ENCODE measurements at places on chromosomes 1 and 21.

- DNase-seq: peak; percentile 74
These were observed 17.7 kb upstream of the SNX27 start for GRCh38 chr1:151594143-151594625.

- no peak for DNase-seq
These were observed 14.3 kb downstream of the NHLH2 start for GRCh38 chr1:115826628-115827027.

DNA sequence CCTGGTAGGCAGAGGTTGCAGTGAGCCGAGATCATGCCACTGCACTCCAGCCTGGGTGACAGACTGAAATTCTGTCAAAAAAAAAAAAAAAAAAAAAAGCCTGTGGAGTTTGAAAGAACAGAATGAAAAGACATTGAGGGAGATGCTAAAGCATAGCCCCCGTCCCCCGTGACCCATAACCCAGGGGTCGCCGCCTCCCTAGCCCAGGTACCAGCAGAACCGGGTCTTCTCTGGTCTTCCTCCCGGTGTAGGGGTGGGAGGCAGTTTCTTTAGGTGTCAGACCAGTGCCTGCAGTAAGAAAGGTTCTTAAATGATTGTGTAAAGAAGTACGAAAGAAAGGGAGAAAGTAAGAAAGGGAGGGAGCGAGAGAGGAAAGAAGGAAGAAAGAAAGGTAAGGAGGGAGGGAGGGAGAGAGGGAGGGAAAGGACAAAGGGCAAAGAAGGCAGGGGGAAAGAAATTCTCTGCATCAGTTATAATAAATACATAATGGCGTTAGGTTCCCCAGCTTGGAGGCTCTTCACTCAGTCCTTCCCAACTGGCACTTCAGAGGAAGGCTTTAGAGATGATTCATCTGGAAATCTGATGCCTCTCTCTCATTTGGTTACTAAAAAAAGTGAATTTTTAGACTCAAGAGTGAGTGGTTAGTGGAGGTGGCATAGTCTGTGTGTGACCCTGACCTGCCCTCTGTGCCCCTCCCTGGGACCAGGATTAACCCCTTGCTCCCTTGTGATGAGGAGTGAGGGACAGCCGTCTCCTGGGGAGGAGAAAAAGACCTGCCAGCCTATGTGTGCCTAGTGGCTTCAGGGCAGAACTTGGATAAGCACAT, 1.1 kb downstream of the IL24 start:
- no peak for DNase-seq

- DNase-seq: no peak
These were observed 156.6 kb upstream of the RAB4A start for GRCh38 chr1:229114315-229114714.

- no peak for DNase-seq
These were observed 16.0 kb upstream of the GCLM start for GRCh38 chr1:93925206-93925605.

DNA sequence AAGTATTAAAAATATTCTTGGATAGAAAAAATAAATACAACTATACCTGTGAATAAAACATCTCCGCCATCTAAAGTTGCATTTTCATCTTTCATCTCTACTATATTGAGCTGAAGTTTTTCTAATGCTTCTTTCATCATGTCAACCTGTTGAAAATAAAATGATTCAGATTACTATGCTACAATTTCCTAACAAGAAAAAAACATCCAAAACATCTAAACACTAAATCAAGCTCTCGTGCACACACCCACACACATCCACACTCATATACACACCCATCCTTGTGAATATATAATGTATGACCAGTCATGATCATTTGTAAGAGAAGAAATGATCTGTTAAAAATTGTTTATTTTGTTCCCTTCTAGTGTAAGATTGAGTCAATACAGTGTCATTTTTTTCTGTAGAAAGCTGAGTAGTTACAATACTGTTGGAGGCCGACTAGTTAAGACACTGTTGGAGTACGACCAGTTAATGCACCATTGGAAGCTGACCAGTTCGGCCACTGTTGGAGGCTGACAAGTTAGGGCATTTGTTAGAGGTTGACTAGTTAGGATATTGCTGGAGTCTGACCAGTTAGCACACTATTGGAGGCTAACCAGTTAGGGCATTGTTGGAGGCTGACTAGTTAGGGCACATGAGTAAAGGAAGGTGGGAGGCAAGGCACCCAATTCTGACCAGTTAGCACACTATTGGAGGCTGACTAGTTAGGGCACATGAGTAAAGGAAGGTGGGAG, 82.4 kb upstream of the BCL10 start:
- DNase-seq: no peak

DNA sequence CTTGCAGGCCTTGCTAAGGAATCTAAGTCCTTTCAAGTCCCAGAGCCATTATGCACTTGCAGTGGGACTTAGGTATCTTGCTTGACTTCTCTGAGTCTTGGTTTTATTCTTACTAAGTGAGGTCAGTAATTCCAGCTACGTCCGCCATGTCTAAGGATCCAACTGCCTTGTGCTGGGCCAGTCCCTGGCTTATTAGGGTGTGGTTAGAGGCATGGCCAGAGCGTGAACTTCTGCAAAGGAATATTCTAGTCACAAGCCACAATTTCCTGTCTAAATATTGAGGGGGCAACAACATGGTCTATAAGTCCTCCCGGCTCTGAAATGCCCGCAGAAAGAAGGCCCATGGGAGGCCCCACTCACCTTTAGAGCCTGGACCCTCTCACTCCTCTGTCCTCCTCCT, 82.9 kb downstream of the TMEM53 start:
- DNase-seq: no peak

- no peak for DNase-seq
These were observed 44.0 kb downstream of the FLVCR1 start for GRCh38 chr1:212902054-212902453.

GRCh38 chr1:205879974-205880373, 30.0 kb upstream of the PM20D1 start:
- DNase-seq: no peak

DNA sequence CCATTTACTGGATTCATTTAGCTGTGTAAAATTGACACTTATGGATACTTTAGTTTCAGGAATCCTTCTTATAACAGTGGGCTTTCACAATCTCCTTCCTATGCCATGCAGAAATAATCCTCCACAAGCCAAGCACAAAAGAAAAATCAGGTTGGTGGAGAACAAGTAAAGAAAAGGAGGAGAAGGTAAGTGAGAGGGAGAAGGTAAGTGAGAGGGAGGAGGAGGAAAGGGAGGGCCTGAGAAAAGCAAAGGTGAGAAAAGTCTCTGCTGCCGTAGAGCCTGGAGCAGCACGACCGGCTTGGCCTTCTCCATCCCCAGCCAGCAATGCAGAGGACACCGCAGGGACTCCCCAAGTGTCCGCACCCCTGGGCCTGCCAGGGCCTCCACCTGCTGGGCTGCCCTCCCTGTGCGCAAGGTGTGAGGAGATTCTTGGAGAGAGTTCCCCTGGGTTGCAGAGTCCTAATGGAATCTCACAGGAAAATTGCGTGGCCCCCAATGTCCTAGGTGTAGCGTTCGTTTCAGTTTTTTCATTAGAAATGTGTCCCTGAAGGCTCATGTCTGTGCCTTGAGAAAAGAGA, 39.0 kb downstream of the PRMT2 start:
- DNase-seq: no peak

DNA sequence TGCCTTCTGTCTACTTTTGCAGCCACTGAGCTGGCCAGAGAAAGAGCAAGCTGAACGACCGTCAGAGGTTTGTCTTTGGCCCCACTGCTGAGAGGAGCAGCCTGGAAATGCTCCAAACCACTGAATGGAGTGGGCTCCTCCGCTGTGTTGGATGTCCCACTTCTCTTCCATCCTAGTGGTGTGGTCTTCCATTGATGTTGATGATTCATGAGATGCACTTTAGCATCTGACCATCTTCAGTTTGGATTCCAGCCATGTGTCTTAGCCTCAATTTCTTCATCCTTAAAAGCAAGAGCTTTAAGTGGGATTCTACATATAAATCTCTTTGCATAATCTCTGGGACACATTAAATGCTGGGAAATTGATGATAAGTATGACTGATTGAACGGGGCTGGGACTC, 276.9 kb downstream of the SIPA1L2 start:
- DNase-seq: no peak

GRCh38 chr1:221509575-221510355, 232.1 kb downstream of the DUSP10 start:
- DNase-seq: no peak

DNA sequence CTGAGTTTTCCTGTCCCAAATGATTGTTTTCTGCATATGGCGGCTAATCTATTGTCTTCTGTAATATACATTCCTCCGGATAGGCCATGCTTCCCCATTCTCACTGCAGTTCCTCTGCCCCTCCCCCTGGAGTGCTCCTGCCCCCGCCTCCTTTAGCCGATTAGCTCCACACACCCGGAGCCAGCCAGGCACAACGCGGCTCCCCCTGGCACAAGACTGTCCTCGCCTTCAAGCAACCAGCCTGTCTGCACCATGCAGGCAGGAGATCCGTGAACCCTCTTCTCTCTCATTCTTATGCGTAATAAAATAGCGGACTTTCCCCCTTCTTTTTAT, 18.0 kb downstream of the SERTAD4 start:
- DNase-seq: peak; percentile 78

- DNase-seq: no peak
These were observed 12.7 kb downstream of the MEF2D start for GRCh38 chr1:156487862-156488261.

GRCh38 chr1:109927911-109928321, 17.3 kb downstream of the CSF1 start:
- no peak for DNase-seq

DNA sequence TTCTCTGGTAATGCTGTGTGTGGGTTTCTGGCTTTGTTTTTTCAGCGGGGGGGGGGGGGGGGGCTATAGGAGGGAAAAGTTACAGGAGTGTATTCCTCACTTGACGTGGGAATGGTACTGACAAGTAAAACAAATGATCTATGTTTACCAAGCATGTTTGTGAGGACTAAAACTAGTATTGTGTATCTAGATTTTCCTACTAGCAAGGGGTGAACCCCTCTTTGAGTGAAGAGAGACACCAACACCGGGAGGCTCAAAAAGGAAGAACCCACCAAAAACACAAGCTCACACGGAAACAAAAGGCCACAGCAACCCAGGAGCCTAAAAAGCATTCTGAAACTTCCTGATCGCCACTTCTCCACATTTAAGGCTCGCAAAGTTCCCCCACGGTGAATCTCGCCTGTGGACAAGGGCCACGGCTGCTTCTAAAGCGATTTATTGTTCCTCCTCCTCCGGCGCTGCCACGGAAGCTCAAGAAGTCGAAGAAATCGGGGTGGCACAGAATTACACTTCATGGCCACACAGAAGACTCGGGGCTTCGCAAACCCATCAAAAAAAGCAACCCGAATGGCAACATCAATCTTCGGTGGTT, 703 bp downstream of the PUM1 start:
- no peak for DNase-seq

Data from retina (tissue), 1 donor.